Motor neuron (in vitro differentiated cells): ENCODE measurements at places on chromosomes 7 and 10. TPM values are rescaled to one million over a fixed set of nuclear protein-coding genes. Genes with fewer than 3 reads are reported as not detected.

- no peak for ATAC-seq
Measured at GRCh38 chr7:26419198-26419597, 127.5 kb downstream of the SNX10 start.

DNA sequence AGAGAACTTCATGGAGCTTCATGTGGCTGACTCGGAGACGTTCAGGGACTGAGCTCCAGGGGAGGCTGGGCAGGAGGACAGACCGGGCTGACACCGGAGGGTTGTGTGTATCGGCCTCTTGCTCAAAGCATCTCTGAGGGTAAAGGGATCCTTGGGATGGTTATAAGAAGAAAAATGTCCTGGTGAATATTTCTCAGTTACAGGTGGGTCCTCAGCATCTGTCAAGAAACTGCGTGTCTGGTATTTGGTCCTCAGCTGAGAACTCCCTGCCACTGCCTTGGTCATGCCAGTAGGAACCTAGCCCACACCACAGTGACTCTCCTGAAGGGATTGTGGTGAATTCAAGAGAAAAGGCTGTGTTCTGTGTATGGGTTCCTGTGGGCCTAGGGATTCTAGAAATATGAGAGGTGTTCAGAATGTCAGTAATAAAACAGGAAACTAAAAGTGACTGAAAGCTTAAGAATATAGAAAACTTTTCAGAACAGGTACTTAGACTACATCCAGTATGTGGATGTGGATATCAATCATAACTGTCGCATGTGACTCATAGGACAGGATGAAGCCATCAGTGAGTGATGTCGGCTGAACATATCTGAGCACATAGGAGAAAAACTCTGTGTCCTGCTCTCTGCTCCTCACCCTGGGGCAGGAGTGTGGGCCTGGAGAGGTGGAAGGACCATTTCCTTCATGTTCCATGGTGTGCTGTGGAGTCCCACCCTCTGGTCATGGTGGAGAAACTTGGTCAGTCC lies 28.4 kb downstream of the MBL2 start:
- no peak for ATAC-seq

DNA sequence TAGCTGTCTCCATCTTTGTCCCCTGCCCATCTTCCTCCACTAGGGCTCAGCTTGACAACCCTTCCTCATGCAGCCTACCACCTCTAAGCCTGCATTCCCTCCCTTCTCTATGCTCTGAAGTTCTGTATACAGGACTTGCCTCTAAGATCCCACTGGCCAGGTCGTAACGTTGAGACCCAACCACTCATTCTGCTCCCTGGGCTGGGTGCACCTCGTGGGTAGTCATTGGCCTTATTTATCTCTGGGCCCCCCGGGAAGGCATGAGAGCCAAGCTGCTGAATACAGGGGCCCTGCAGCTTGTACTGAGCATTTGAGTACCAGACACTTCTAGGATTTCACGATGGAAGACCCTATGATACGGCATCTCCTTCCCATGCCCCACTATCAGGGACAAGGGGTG lies 31.2 kb downstream of the MYL10 start:
- no peak for ATAC-seq

DNA sequence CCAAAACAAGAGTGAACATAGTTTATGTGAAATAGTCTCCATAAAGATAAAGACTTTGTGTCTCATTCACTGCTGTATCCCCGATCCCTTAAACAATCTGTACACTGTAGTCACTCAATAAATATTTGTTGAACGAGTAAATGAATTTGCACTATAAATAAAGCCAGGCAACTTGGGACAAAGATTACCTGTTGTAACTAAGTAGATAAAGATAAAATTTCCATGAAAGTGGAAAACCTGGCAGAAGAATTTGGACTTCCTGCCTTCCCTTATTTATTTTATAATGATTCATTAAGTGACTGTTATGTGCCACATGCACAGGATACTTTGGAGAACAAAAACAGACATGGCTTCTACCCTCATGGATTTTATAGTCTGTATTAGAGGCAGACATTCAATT lies 277.7 kb upstream of the KAT6B start:
- ATAC-seq: no peak

DNA sequence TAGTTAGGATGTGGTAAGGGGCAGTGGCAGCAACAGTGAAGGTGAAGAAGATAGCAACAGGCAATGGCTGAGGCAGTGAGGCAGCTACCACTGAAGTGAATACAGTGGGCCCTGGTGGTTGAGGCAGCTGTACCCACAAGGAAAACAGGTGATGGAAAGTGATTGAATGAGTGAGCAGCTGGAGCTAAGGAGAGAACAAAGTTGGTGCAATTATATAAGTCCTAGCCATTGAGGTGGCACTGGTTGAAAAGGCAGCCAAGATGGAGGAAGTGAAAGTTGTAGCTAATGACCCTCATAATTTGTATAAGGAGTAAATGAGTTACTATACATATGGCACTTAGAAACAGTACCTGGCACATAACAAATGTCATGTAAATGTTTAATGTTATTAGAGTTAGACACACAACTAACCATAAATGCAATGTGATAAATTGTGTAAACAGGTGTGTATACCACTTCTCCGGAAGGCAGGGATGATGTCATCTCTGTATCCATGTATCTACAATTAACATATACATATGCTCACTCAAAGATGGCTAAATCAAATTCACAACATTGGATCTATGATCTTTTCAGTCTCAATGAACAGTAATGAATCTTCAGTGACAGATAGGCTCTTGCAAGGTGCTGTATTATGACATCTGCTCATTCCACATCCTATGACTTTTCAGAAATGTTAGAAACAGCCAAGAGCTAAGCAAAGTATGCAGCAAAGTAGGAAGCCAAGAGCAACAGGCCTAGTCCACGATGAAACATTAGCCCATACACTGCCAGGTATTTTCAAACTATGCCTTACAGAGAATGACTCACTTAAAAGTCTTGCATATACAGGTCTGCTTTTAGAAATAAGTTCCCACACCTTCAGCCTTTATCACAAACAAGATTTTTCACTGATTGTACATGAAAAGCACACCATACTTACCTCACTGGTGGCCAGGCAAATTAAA lies 10.7 kb downstream of the XPNPEP1 start:
- ATAC-seq: no peak

DNA sequence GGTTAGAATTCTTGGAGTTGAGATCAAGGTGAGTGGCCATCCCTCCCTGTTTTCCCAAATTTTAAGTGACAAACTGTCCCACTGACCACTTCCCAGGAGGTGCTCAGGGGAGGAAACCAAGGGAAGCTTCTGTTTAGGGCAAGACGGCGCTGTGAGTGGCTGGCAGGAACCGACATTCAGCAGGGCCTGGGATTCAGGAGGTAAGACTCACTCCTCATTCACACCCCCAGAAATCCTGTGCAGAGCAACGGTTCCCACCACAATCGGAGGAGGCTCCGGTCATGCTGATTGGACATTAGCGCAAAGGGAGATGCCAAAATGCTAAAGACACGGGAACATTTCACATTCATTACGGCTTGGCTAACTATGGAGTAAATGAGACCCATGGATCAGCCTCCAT lies 200.9 kb downstream of the GRID1 start:
- ATAC-seq: no peak

- no peak for ATAC-seq
Measured at GRCh38 chr10:22544325-22545068, 169.9 kb downstream of the PIP4K2A start.

- ATAC-seq: no peak
Measured at GRCh38 chr7:16661924-16662323, 15.9 kb downstream of the BZW2 start.

DNA sequence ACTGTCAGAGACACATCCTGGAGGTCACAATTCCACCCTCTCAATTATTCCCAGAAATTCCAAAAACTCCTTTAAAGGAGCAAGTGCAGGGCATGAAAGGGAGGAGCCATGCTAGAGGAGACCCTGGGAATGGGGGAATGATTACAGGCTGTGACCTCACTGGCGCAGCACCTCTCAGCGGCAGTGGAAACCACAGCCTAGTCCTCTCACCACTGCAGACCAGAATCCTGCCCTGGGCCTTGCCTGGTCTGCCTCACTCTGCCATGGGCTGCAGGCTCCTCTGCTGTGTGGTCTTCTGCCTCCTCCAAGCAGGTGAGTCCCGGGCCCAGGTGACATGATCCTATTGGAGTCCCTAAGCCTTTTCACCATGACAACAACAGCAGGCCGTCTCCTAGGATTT lies 50.5 kb upstream of the PRSS58 start:
- ATAC-seq: no peak

GRCh38 chr7:20199015-20199737 lies 18.0 kb downstream of the MACC1 start:
- ATAC-seq: peak; percentile 50

DNA sequence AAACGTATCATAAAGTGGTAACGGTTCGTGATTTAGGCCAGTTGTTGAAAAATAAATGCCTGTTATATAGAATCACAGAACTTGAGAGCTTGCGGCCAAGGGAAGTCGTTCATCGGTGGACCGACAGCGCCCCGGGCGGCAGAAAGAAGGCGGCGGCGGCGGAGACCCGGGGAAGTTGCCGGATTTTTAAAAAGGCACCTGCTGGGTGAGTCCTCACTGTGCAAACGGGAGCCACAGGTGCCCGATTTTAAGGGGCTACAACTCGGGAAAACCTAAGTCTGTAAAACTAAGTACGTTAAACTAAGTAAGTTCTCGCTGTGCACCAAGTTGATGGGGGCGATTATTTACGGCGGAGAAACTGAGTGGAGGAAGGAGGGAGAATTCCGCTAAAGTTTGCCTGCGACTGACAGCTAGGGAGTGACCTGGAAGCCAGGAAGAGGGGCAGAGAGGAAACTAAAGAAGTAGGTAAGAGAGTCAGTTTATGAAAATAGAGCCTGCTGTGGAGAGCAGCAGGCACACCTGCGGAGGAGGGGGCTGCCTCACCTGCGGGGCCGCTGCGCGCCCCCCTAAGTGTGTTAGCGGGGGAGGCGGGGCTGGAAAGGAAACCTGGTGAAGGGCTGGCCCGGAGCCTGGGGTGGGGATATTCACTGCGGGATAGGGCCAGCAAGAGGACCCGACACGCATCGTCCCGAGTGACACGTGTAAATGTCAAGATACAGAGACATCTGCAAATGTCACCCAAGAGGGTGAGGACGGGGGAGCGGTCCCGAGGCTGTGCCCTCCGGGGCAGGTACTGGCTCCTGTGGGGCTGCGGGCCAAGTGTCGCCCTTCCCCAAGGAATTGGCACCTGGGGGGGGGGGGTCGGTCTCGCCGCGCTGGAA lies 996 bp downstream of the ADAM12 start:
- ATAC-seq: peak; percentile 77

- ATAC-seq: no peak
Measured at GRCh38 chr7:108598914-108599580, 29.4 kb downstream of the DNAJB9 start.

- ATAC-seq: no peak
Measured at GRCh38 chr7:128309976-128310375, 33.7 kb downstream of the RBM28 start.

DNA sequence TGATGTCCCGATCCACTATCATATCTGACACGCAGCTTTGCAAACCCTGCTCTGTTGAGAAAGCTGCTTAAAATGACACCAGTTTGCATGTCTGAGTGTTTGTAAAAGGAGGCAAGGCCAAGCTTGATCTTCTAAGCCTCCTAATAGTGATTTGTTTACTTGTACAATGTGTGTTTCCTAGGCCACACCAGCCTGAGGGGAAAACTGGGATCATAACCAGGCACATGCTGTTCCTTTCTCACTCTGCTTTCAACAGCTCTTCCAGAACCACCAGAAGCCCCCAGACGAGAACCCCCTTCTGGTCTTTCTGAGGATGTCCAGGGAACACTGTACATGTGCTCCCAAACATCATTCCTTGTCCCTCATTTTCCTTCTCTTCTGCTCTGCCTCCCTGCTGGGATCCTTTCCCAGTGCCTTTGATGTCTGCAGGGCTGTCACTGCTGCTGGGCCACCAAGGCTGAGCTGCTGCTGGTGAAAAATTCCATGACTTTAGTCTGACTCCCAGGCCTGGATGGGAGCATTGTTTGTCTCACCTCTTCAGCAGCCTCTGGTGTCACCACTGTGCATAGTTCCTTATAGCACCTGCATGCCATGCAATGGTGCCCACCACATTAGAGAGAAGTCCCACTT lies 4.0 kb upstream of the LGI1 start:
- ATAC-seq: no peak

DNA sequence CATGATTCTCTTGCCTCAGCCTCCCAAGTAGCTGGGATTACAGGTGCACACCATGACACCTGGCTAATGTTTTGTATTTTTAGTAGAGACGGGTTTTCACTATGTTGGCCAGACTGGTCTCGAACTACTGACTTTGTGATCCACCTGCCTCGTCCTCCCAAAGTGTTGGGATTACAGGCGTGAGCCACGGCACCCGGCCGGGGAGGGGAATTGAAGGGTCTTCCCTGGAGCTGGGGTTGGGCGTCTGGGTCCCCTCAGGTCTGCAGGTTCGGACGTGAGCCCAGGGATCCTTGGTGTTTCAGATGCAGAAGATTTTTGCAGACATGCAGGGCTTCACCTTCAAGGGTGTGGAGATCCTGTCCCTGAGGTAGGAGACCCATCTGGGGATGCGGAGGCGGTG lies 6.0 kb upstream of the MUC12 start:
- no peak for ATAC-seq

- no peak for ATAC-seq
Measured at GRCh38 chr7:150382844-150383225, 3.7 kb downstream of the ZNF775 start.

- peak; percentile 89 for ATAC-seq
Measured at GRCh38 chr7:135672560-135673359, 10.4 kb downstream of the STMP1 start.

DNA sequence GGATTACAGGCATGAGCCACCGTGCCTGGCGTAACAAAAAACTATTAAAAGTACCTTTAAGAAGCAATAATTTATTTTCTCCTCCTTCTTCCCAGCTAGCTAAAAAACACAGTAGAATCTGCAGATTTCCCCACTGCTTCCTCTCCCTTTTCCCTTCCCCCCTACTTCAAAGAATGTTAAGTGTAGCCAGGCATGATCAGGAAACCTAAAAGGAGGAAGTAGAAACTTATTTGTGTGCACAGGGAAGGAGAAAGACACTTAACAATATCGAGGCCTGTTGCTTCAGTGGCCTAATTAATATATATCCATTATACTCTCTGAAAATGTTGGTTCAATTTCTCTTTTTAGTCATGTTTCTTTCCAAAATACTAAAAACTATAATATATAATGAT lies 127.7 kb downstream of the NRBF2 start:
- no peak for ATAC-seq

GRCh38 chr7:1283337-1283736 lies 50.7 kb downstream of the UNCX start:
- no peak for ATAC-seq

- peak; percentile 11 for ATAC-seq
Measured at GRCh38 chr10:128576943-128577670, 450.9 kb upstream of the MKI67 start.

DNA sequence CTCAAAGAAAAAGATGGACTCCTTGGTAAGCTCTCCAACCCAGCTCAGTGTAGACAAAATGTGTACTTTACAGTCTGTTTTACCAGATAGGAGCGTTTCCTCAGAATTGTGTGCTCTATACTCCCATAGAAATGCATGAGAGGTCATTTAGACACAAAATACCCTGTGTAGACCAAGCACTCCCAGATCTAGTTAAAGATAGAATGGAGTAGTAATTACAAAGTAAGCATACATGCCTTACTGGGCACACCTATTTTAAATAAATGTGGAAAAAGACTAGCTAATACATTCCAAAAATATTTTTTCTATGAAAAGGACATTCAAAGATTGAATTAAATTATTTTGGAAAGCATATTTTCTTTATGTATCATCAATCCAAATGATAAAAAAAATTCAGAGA lies 271.9 kb upstream of the DGKB start:
- ATAC-seq: no peak

The NSUN6 gene
- 20.9 and 23.2 TPM in 2 replicates for total RNA-seq

The PRRT4 gene
- 8.0 and 8.4 TPM in 2 replicates for total RNA-seq

The GRM3 gene
- 2.7 and 3.4 TPM in 2 replicates for total RNA-seq

The NUDT13 gene
- 0.60 and 1.6 TPM in 2 replicates for total RNA-seq

The CC2D2B gene
- 0.67 and 1.3 TPM in 2 replicates for total RNA-seq

The TBL2 gene
- 33.7 and 36.6 TPM in 2 replicates for total RNA-seq

The NACAD gene
- 4.7 and 5.2 TPM in 2 replicates for total RNA-seq
